ENCODE measurements at places on chromosomes 1 and 21.
A peak's percentile ranks its signal among the peaks of the same experiment; 100 is the strongest.

- DNase-seq = no peak
Observed at GRCh38 chr1:42165511-42166210, 1.1 kb upstream of the GUCA2A start.

- no peak for DNase-seq
Observed at GRCh38 chr1:79657951-79658658, 651.6 kb upstream of the ADGRL4 start.

DNA sequence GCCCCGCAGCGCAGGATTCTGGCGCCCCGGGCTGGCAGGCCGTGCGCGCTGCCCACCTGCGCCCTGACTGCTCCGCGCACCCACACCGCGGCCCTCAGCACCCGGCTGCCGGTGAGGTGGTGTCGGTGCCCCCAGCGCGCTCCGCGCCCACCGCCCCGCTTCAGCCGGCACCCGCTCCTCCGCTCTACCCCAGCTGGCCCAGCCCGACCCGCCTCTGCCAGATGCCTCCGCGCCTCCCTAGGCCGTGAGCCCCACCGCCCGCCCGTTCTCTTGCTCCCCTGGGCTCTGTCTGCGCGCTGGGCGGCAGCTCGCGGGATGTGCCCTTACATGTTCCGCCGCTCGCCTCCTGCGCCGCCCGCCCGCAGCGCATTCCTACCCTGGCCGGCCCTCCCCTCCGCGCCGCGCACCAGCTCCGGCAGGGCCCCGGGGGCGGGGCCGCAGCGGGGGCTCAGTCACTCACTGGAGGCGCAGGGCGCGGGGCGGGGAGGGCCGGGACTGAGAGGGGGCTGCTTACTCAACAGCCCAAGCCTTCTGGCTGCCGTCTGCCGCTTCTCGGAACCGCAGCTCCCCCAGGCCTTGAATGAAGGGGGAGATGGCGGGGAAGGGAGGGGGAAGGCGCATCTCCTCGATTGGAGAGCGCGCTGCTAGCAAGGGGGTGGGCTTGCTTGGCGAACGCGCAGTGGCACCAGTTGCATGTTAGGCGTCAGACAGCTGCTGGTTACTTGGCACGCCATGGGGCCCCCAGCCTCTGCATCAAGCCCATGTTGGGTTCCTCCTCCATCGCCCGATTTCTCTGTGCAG is at the start of gene PHLDA3:
PHLDA3 (minus strand) TSS at position 345 of the 801 bp plus-strand sequence. CDS start 402 bp downstream, outside the sequence.
- peak; percentile 55 for DNase-seq

DNA sequence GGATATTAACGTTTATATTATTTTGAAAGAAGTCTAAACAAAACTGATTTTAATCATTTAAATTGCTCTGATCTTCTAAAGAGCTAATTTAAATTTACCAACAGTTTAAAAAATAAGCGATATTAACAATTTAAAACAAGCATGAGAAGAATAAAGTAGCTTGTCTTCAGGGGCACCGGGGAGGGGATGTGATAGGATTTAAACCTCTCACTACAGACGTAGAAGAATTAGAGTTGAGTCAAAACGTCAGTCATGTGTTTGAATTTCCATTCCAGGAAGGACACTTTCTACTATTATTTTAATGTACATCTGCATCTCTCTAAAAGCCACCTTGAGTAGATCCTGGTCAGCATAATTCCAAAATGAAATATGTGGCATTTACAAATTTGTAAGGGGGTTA is 58.2 kb upstream of the TPTE start:
- DNase-seq = no peak

DNA sequence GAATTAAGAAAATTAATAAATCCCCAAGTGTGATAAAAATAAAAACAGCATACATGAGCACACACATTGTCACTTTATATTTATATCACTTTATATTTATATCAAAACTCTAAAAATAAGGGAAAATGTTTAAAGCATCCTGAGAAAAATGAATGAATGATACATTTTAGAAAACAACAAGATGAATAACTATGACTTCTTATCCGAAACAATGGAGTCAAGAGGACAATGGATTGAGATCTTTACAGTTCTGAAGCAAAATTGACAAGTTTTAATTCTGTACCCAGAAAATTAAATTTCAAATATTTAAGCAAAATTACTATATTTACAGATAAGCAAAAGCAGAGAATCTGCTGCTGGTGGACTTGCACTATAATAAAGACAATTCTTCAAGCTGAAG is 512.6 kb downstream of the MRPL39 start:
- no peak for DNase-seq
